ENCODE measurements at places on chromosomes 4 and X.

GRCh38 chr4:2637956-2638552 is 101.6 kb downstream of the FAM193A start:
- H3K27me3 ChIP-seq: no peaks in the 10 kb centered on the region
- H3K36me3 ChIP-seq: no peaks in the 10 kb centered on the region
- DNase-seq: no peak
- H3K4me1 ChIP-seq: no peaks in the 10 kb centered on the region
- no peak overlapping the region for H3K4me3 ChIP-seq
- no peak overlapping the region for H3K27ac ChIP-seq

DNA sequence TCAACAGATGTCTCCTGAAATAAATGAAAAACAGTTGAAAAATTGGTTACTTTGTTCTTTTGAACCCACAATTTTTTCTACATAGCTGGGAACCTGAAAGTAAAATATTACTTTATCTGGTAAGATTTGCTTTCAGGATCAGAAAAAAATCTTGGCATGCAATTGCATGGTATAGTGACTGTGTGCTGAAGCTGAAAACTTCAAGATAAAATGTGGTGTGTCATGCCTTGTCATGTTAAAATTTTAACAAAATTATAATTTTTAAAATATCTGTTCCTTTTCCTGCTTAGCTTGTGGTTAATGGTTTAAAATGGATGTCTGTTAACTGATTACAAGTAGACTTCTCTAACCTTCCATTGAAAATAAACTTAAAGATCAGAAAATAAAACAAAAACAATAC is 904.8 kb downstream of the PDHA2 start:
- no peak overlapping the region for H3K27ac ChIP-seq
- no peak overlapping the region for H3K4me3 ChIP-seq
- no peaks in the 10 kb centered on the region for H3K36me3 ChIP-seq
- no peak for DNase-seq
- no peaks in the 10 kb centered on the region for H3K4me1 ChIP-seq

GRCh38 chr4:88857588-88857987 is 160.0 kb upstream of the NAP1L5 start:
- no peaks in the 10 kb centered on the region for H3K36me3 ChIP-seq
- H3K27ac ChIP-seq: no peak overlapping the region
- no peak overlapping the region for H3K4me3 ChIP-seq
- H3K27me3 ChIP-seq: no peaks in the 10 kb centered on the region
- no peak for DNase-seq
- no peaks in the 10 kb centered on the region for H3K4me1 ChIP-seq

- no peak overlapping the region for H3K27ac ChIP-seq
- no peak overlapping the region for H3K4me3 ChIP-seq
- H3K4me1 ChIP-seq: no peaks in the 10 kb centered on the region
- H3K36me3 ChIP-seq: no peaks in the 10 kb centered on the region
- no peaks in the 10 kb centered on the region for H3K27me3 ChIP-seq
These were observed 147.2 kb upstream of the DKK2 start for GRCh38 chr4:107183155-107183774.

Data from uterus (tissue), 4 donors.